ENCODE measurements at places on chromosomes 11 and 22. TPM values are rescaled to one million over a fixed set of nuclear protein-coding genes. Genes with fewer than 3 reads are reported as not detected.

Gene NPAS4
- not detected for total RNA-seq

Gene NCR3LG1
- 2.4 TPM for total RNA-seq

Gene P2RY2
- total RNA-seq: 11.2 TPM

Gene BRSK2
- 4.8 TPM for total RNA-seq

Gene DSCAML1
- total RNA-seq: 0.64 TPM

Gene BAIAP2L2
- 5.1 TPM for total RNA-seq

Gene VPREB1
- total RNA-seq: not detected

Gene ART1
- total RNA-seq: 0.10 TPM

Gene PVALB
- total RNA-seq: not detected

Gene CCDC87
- 0.52 TPM for total RNA-seq

Gene BATF2
- total RNA-seq: 0.58 TPM

Gene SAA1
- 3.3 TPM for total RNA-seq

Gene FOLH1
- total RNA-seq: not detected

Gene RAG2
- not detected for total RNA-seq

Gene TRMT2A
- 29.0 TPM for total RNA-seq

Gene C11orf68
- 44.2 TPM for total RNA-seq

Gene SPINDOC
- total RNA-seq: 49.4 TPM

Gene LRRC74B
- total RNA-seq: not detected

Gene OR8G5
- not detected for total RNA-seq

Gene SIPA1
- 17.0 TPM for total RNA-seq

Gene ANO1
- 2.6 TPM for total RNA-seq

Gene FZD4
- total RNA-seq: 1.3 TPM

Gene MUC2
- 0.04 TPM for total RNA-seq

Data from A549 treated with AZD2906 at 1 μM for 4 hours (cell line).